ENCODE measurements at places on chromosomes 5 and 9.

- peak; percentile 66 for DNase-seq
- peak overlapping the region; percentile 86 for H3K27ac ChIP-seq
- H3K4me1 ChIP-seq: peaks cover 24% of the 10 kb centered on the region
- no peak overlapping the region for H3K4me3 ChIP-seq
- no peaks in the 10 kb centered on the region for H3K36me3 ChIP-seq
Measured at GRCh38 chr5:158175934-158176481, 317.1 kb upstream of the CLINT1 start.

DNA sequence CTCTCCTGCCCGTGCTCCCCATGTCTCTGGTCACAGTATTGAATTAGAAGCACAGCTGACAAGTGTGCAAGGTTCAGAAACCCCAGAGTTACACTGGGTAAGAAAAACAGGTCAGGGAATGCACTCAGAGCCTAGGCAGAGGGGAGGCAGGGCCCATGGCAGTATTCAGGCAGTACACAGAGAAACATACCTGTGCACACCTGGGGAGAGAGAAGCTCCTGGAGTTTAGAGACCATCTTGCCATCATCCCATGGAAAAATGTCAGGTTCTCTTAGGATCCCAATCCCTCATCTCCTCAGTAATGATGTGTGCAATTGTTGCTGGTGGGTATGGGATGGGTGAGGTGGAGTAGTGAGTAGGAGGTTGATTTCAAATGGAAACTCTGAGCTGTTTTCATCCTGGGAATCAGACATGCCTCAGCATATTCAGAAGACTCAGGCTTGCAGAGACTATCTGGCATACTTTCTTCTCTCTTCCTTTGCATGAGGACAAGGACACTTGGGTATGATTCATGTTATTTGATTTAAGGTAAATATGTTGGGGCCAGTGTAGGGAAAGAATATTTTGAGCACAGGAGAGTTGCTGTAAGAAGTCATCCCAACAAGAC is 228.5 kb downstream of the ESM1 start:
- no peak for DNase-seq
- no peak overlapping the region for H3K27ac ChIP-seq
- H3K27me3 ChIP-seq: no peaks in the 10 kb centered on the region
- no peak overlapping the region for H3K4me3 ChIP-seq
- H3K4me1 ChIP-seq: no peaks in the 10 kb centered on the region

GRCh38 chr9:115117999-115118878 is at the start of gene TNC:
TNC (minus strand) TSS chr9:115118157; CDS start chr9:115091018, 27,139 bp downstream.
- peaks cover 11% of the 10 kb centered on the region for H3K27me3 ChIP-seq
- H3K36me3 ChIP-seq: no peaks in the 10 kb centered on the region
- DNase-seq: peak; percentile 92
- peaks cover 26% of the 10 kb centered on the region for H3K4me1 ChIP-seq

DNA sequence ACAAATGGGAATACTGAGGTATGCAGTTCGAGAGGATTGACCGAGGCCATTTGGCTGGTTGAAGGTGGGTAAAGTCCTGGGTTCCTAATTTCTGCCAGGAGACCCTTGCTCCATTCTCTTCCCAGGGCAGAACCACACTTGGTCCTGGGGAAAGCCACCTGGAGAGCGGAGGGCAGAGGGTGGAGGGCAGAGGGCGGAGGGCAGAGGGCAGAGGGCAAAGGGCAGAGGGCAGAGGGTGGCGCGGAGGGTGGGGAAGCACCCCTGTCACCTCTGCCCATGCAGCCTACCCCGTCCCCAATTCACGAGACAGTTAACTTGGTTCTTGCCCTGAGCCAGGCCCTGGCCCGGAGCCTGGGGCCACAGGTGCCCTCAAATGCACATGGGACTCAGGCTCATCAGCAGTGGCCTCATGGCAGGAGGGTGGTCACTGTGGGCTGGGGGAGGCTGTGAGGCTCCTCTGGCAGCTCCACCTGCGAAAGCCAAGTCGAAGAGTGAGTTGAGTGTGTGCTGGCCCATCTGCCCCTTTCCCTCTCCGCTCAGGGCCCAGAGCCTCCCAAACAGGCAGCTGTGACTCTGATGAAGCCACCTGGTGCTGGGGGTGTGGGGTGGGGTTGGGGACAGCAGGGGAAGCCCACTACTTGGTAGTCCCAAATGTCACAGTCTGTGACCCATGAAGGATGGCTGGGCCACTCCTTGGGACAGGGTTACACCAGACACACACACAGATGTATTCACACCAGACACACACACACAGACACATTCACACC is 28.0 kb upstream of the FCN1 start:
- H3K36me3 ChIP-seq: no peaks in the 10 kb centered on the region
- no peak for DNase-seq
- H3K27ac ChIP-seq: no peak overlapping the region
- peaks cover 24% of the 10 kb centered on the region for H3K27me3 ChIP-seq

GRCh38 chr5:32021771-32022170 is 152.3 kb downstream of the GOLPH3 start:
- H3K27me3 ChIP-seq: no peaks in the 10 kb centered on the region
- no peak for DNase-seq
- no peak overlapping the region for H3K27ac ChIP-seq
- peaks cover 16% of the 10 kb centered on the region for H3K4me1 ChIP-seq
- H3K4me3 ChIP-seq: no peak overlapping the region

DNA sequence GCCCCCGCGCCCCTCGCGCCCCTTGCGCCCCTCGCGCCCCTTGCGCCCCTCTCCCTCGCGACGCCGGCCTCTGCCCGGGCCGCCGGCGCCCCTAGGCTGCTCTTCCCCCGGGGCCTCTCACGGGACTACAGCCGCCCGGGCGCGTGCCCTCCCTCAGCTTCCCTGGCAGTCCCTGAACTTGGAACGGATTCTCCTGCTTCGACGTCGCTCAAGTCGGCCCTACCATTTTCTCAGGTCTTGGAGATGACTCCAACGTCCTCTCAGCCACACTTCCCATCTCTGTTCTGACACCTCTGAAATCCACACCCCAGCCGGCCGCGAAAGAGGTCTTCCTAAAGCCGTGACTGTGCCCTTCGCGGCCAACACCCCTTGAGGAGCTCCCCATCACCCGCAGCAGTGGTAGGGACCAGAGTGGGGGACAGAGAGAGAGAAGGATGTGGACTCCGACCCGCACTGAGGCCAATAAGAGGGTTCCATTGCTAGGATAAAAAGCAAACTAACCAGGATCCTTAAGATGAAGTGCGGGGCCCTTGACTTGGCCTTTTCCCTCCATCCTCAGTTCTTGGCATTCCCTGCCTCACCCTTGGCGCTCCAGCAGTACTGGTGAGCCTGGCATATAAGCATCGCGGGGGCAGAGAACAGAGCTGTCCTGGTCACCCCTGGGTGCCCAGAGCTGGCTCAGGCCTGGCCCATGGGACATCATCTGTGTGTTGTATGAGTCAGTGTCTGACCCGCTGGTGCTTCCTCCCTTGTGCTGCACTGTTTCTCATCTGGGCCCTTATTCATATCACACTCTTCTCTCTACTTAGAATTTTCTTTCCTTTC is 38.6 kb upstream of the GARNL3 start:
- peaks cover 11% of the 10 kb centered on the region for H3K27me3 ChIP-seq
- peak overlapping the region; percentile 57 for H3K4me3 ChIP-seq
- DNase-seq: peak; percentile 48
- H3K4me1 ChIP-seq: peaks cover 22% of the 10 kb centered on the region

GRCh38 chr5:139116100-139116655 is 82.0 kb downstream of the SIL1 start:
- peaks cover 21% of the 10 kb centered on the region for H3K4me1 ChIP-seq
- no peaks in the 10 kb centered on the region for H3K27me3 ChIP-seq
- DNase-seq: peak; percentile 65
- H3K4me3 ChIP-seq: no peak overlapping the region

DNA sequence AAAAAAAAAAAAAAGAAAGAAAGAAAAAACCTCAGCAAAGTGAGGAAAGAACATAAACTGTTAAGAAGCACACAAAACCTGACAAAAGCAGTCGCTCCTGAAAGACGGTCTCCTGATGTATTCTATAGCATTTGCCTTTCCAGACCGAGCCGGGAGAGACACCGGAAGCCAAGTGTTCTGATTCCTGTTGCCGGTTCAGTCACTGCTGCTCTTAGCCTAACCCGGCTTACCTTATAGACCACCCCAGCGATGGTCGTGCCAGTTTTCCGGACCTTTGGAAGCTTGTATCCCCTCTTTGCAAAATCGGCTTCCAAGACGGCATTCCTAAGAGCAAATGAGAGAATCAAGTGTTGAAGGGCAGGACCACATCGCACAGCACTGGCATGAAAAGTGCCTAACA is 630 bp downstream of the PSMB7 start:
- H3K27me3 ChIP-seq: no peaks in the 10 kb centered on the region
- H3K4me3 ChIP-seq: peak overlapping the region; percentile 97
- DNase-seq: no peak
- peaks cover 35% of the 10 kb centered on the region for H3K36me3 ChIP-seq
- H3K4me1 ChIP-seq: peaks cover 8% of the 10 kb centered on the region

- no peaks in the 10 kb centered on the region for H3K4me1 ChIP-seq
- H3K4me3 ChIP-seq: no peak overlapping the region
- DNase-seq: no peak
- no peaks in the 10 kb centered on the region for H3K27me3 ChIP-seq
Measured at GRCh38 chr5:53291047-53291446, 181.5 kb upstream of the MOCS2 start.

GRCh38 chr9:107975426-107976010 is 485.9 kb upstream of the KLF4 start:
- H3K36me3 ChIP-seq: no peaks in the 10 kb centered on the region
- H3K4me1 ChIP-seq: no peaks in the 10 kb centered on the region
- no peak overlapping the region for H3K27ac ChIP-seq
- DNase-seq: no peak

- peaks cover 16% of the 10 kb centered on the region for H3K36me3 ChIP-seq
- no peaks in the 10 kb centered on the region for H3K4me1 ChIP-seq
- DNase-seq: no peak
- H3K4me3 ChIP-seq: no peak overlapping the region
- no peak overlapping the region for H3K27ac ChIP-seq
Measured at GRCh38 chr5:154967421-154968024, 26.6 kb downstream of the MRPL22 start.

DNA sequence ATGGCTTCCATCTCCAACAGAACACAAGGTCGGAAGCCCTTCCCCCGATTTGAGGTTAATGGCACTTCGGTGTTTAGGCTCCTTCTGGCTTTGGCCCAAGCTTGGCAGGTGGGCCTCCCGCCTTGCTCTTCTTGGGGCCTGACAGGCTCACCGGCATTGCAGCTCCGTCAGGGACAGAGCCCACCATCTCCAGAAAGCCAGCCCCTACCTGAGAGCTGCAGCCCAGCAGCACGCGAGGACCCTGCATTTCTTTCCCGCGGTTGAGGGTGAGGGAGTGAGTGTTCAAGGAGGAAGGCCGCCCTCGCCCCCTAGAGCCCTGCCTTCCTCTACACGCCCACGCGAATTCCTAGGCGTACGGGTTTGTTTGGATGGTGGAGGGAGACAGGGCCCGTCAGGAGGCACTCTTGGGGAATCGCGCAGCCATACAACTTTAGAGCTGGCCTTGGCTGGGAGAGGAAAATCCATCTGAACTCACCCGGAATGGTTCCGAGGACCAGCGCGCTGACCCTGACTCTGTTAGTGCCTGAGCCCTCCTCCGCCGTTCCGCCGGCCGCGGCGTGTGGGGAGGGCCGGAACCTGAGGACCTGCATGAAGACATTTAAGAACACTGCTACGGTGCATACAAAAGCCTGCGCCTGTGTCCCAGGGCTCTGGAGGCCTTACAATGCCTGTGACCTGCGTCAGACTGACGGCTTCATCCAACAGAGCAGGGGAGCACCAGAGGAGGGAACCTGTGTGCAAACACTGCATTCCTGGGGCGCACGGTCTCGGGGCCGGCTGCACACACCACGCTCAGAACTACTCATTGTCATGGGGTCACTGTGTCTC is 73.8 kb downstream of the MRPL36 start:
- no peaks in the 10 kb centered on the region for H3K4me1 ChIP-seq
- H3K36me3 ChIP-seq: no peaks in the 10 kb centered on the region
- peaks cover 13% of the 10 kb centered on the region for H3K27me3 ChIP-seq
- H3K27ac ChIP-seq: no peak overlapping the region

DNA sequence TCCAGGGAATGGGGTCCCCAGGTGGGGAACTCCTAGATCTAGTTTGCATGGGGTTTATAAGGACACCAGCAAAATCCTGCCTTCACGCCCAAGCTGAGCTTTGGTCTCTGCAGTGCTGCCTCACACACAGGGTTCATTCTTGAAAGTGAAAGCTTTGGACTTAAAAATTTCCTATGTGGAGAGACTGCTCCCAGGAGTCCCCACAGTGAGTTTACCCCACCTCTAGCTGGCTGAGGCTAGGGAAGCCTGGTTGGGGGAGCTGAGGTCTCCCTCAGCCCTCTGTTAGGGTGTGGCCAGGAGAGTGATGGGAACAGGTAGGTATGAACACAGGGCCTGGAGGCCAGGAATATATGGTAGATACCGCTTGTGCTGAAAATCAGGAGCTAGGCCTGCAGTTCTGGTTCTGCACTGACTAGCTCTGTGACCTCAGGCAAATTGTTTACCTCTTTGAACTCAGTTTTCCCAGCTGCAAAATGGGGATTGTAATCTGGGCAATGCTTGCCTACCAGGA is 41.5 kb upstream of the LARP1 start:
- no peak for DNase-seq
- H3K27ac ChIP-seq: no peak overlapping the region
- H3K27me3 ChIP-seq: no peaks in the 10 kb centered on the region
- no peak overlapping the region for H3K4me3 ChIP-seq

GRCh38 chr5:13913962-13914361 is 30.5 kb downstream of the DNAH5 start:
- H3K27me3 ChIP-seq: no peaks in the 10 kb centered on the region
- DNase-seq: no peak

Measured in muscle of leg (tissue), 16 donors.